ENCODE measurements at places on chromosomes 1 and 21.

- DNase-seq = no peak
These were observed 1606.5 kb downstream of the BRINP3 start for GRCh38 chr1:188871164-188871563.

DNA sequence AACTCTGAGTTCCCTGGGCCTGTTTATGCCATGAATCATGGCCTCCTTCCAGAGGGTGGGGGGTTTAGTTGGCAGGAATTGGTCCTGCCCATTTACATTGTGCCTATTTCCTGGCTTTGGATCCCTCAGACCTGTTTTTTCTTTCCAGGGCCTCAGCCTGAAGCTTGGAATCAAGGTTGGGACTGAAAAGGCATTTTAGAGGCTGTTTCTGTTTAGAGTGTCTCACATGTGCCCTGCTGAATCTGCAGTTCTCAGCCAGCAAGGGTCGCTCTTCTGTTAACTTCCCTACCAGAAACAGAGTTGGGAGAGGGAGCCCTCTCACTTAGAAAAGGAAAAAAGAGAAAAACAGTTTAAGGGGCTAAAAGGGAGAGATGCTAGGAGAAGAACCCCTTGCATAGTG is 191.1 kb downstream of the PTPRC start:
- DNase-seq = no peak

DNA sequence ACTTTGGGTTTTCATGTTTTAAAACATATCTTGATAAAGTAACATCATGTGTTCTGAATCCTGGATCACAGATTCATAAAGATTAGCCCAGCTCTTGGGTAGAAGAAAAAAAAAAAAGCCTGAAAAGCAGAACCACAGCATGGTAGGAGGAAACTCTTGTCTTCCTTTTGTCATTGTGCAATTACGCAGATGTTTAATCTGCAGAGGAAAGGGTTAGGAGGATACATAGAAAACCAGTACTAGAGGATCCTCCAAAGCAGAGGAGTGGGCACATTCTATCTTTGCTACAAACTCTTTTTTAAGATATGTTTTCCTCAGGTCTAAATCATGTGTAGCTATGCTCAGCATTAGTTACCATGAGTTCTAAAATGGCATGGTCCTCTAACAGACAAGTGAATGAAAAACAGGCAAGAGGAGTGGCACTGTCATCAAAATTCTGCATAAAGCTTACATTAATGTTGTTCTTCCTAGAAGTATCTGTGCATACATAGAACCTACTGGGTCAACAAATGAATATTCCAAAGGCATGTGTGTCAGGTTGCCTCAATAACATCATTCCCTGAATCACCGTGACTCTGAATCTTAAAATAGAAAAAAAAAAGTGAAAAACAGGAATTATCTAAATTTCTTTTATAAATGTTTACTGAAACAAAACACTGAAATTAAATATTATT is 107.0 kb downstream of the NME7 start:
- no peak for DNase-seq

DNA sequence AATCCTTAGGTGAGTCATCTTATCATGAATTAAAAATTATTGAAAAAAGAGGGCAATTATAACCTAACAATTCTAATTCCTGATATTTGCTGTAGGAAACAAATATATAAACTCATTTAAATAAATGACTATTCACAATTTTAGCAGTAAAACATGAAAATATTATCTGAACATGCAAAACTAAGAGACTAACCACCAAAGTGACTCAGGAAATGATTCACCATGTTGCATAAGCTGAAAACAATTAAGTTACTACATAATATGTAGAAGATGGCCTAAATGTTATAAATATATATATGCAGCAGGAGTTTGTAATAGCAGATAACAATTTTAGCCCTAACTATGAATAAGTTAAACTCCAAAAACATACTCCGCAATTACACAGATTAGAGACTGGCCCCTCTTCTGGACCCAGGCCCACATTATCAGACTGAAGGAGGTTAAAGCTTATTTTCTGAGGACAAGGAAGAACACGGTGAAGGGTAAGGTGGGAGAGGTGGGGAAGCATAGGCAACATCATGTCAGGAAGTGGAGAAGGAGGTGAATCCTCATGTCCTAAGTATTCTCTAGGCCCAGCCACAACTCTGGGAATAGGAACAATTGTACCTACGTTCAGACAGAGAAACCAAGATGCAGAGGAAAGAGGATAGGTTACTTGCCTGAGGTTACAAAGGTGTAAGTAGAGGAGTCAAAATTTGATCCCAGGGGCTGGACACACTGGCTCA is 15.6 kb upstream of the AIM2 start:
- no peak for DNase-seq

GRCh38 chr1:45014321-45015028 is 2.4 kb downstream of the UROD start:
- DNase-seq = peak; percentile 76

DNA sequence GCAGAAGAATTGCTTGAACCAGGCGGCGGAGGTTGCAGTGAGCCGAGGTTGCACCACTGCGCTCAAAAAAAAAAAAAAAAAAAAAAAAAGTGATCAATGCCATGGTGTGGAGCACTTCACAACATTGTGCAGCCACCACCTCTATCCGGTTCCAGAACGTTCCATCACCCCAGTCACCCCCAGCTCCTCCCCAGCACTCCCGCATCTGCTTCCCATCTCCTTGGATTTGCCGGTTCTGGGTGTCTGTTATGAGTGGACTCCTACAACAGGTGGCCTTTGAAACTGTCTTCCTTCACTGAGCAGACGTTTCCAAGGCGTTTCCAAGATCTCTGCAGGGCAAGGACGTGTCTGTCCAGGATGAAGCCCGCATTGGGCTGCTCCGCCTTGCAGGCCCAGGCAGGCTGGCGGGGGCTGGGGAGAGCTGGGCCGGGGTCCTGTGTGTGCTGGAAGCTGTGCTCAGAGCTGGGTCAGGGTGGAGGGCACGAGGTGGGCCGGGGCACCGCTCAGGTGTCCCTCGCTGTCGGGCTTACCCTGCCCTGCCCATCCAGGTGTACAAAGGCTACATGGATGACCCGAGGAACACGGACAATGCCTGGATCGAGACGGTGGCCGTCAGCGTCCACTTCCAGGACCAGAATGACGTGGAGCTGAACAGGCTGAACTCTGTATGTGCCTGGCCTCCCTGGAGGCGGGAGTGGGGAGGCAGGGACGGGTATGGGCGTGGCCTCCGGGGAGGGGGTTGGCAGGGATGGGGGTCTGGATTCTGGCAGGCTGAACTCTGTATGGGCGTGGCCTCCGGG is 14.9 kb upstream of the LRRC3 start:
- no peak for DNase-seq

DNA sequence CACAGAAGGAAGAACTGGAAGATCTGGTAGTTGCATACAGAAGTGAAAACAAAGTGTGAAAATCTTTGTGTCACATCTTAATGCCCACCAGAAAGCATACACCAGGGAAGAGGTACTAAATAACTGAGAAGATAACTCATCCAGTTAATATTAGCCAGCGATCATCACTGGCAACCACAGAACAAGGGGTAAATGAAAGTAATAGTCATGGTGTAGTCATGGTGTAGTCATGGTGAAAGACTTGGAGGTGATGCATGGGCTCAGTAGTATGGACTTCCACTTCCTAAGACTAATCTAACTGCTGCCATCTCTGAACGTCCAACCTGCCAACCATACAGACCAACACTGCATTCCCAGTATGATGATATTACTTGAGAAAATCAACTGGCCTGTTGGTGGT is 481.2 kb upstream of the NR5A2 start:
- no peak for DNase-seq

GRCh38 chr1:99660496-99660895 is 14.6 kb downstream of the PALMD start:
- DNase-seq = no peak
